Heart left ventricle (tissue), 16 donors: ENCODE measurements at places on chromosomes 11 and 22.

DNA sequence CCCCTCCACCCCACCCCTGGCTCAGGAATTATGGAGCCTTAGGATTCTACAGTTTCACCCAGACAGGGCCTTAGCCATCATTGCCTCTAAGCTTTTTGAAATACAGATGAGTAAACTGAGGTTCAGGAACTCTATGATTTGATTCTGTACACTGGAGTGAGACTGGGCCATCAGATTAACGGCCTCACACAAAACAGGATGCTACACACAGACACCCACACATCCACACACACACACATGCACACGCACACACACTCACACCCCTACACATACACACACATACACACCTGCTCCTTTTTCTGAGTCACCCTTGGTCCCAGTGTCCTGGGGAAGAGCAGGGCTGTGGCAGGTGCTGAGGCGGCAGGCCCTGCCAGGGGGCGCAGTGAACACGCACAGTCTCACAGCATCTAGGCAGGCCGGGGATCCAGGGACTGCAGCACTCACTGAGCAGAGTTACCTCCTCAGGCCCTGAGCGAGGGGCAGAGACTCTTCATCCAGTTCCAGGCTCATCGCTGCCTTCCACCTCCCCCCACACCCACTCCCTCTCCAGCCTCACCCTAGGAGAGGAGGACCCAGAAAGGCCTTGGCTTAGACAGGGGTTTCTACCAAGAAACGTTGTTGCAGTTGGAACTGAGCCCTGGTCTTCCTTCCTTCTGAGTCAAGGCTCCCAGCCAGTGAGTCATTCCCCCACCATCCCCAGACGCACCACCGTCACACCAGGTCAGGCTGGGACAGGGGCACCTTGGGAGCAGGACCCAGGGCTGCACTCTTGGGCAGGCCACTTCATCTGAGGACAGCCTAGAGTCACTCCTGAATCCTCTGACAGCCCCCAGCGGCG, 89.8 kb upstream of the PARVA start:
- DNase-seq: peak; percentile 58

- DNase-seq: no peak
Measured at GRCh38 chr11:36193721-36194120, 95.5 kb downstream of the COMMD9 start.

GRCh38 chr11:31986201-31986889, 104.5 kb upstream of the RCN1 start:
- no peak for DNase-seq

GRCh38 chr11:17894929-17895658, 117.8 kb downstream of the SERGEF start:
- DNase-seq: peak; percentile 51

DNA sequence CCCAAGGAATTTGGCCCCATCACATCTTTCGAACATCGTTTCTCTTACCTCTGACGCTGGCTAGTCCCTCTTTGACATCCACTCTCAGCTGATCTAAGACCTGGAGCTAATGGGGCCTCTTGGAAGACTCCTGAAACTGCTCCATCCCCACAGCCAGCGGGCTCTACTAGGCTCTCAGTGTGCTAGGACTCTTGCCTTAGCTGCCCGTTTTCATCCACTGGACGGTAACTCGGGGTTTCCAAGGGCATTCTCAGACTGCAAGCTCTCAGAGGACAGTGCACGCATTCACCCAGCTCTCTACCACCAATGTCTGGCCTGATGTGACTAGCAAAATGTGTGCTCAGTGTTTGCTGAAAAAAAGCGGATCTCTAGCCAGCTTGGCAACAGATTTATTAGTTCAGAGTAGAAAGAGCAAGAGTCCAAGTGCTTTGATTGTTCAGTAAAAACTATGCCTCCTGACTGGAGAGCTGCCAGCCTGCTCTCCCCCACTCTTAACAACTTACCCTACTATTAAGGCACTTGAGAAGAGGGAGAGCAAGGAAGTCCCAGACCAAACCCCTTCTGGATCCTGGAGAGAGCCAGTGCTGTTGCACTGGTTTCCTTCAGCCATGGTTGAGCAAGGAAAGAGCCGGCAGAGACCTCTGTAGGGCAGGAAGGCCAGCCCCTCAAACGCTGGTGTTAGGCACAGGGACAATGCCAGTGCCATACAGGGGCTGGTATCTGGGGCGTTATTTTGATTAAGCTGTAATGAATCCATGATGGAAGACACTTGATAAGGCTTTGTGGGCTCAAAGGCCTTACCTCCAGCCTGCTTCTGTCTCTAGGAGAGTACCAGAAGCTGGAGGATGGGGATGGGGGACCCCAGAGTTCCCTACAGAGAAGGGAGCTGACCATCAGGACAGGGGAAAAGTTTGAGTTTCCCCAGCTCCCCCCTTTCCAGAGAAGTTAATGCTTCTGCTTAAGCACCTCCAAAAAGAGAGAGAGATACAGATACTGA, 9.2 kb downstream of the RELA start:
- DNase-seq: no peak
